NCI-H526 treated with DMSO at 0.1 percent for 48 hours (cell line): ENCODE measurements at places on chromosomes 7 and 10.

GRCh38 chr10:95650232-95650631 lies 6.3 kb downstream of the ALDH18A1 start:
- DNase-seq: no peak

DNA sequence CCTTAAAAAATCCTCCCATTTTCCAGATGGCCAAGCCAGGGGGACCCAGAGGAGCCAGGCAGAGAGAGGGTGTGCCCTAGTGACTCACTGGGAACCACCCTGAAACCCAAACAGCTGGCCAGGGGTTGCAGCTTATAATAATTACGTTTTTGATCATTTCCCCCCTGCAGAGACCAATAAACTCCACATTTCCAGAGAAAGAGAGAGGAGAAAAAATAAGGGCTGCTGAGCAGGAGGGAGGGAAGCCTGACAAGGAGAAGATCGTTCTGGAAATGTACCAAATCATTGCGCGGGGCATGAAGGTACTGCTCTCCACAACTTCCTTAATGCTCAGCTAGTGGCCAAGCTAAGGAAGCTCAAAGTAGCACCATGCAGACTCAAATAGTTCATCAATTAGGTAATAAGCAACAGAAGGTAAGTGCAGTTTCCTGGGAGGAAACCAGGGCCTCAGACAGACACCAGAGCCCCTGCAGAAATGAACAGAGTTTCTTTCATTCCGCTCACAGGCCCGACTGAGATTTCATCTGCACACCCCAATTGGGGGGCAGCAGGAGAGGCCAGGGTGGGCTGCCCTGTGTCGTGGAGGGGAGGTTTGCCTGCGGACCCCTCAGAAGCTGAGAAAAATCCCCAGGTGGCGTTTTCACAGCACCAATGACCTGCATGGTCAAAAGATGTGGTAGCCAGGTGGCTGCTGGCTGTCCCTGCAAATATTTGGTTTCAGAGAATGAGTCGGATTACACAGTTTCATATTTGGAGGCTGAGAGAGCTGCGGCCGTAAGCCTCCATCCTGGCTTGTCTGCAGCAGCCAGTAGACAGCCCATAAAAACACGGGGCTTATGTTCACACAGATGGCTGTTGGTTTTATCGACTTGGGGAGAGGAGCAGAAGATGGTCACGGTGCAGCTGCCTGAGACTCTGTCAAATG lies 153.2 kb upstream of the LYZL2 start:
- no peak for DNase-seq

GRCh38 chr7:85030893-85031292 lies 156.0 kb downstream of the SEMA3D start:
- DNase-seq: peak; percentile 37

DNA sequence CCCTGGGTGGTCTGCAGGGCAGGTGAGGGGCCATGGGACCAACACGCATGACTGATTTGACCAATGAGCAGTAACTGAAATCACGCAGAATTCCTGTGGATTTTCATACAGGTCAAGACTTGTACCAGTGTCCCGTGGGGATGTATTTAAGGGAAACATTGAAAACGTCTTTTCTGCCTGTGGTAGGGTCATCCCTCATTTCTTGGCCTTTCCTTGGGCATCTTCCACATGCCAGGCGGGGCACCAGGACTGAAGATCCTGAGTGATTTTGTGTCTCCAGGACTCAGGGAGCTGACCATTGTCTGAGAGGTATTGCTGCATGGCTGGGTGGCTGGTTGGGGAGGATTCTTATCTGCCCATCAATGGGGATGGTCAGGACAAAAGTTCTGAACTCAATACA lies 289.0 kb downstream of the GLRX3 start:
- no peak for DNase-seq

GRCh38 chr7:95817866-95818640 lies 45.7 kb downstream of the DYNC1I1 start:
- DNase-seq: no peak

GRCh38 chr10:33566001-33566400 lies 231.5 kb upstream of the NRP1 start:
- no peak for DNase-seq

DNA sequence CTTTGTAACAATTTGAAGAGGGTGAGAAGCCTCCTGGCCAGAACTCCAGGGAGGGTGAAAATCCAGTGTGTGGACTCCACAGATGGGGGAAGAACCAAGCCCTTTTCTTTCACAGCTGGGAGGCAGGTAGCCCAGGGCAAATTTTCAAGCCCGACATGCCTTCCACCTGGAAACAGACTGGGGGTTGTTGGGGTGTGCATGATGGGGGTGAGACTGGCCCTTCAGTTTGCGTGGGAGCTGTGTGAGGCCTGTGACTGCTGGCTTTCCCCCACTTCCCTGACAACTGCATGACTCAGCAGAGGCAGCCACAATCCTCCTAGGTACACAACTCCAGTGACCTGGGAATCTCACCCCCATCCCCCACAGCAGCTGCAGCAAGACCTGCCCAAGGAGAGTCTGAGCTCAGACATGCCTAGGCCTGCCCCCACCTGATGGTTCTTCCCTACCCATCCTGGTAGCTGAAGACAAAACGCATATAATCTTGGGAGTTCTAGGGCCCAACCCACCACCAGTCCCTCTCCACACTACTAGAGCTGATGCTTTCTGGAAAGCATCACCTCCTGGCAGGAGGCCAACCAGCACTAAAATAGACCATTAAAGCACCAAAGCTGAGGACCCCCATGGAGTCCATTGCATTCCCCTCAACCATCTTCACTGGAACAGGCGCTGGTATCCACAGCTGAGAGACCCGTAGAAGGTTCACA lies 445.4 kb downstream of the TFEC start:
- DNase-seq: no peak

DNA sequence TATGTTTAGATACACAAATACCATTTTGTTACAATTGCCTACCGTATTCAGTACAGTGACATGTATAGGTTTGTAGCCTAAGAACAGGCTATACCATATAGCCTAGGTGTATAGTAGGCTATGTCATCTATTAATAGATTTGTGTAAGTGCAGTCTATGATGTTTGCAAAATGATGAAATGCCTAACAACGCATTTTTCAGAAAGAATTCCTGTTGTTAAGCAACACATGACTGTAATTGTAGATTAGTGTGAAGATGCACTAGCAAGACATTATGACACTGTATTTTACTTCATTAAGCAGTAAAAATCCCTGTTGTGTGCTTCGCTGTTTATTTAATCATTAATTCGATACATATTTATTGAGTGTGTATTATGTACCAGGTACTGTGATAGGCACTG lies 446.0 kb downstream of the SUGCT start:
- no peak for DNase-seq

DNA sequence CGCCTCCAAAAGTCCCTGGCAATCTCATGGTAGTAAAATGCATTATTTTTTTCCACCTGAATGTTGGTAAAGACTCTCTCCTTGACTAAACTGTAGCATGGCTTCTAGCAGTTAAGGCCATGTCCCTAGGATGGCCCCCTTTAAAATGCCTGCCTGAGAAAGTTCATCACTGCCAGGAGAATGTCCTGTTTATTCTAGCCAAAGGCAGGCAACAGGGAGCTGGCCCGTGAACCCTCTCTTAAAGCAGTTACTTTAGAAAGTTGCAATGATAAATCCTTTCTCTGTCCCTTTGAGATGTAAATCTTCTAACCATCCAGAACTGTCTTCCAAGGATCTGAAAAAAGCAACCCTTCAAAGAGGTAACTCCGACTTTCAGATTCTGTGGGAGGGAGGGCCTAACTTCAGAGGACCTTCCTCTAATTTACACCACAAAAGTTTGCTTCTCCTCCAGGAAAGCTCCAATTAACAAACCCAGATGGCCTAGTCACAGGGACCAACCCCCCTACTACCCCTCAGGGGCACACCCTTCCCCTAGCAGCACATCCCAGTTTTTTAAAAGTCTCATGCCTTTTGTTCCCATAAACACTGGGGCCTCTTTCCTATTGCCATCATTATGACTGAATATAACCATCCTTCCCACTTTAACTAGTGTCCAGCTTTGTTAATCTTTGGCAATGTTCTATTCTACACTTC lies 5.5 kb downstream of the DNTT start:
- no peak for DNase-seq

DNA sequence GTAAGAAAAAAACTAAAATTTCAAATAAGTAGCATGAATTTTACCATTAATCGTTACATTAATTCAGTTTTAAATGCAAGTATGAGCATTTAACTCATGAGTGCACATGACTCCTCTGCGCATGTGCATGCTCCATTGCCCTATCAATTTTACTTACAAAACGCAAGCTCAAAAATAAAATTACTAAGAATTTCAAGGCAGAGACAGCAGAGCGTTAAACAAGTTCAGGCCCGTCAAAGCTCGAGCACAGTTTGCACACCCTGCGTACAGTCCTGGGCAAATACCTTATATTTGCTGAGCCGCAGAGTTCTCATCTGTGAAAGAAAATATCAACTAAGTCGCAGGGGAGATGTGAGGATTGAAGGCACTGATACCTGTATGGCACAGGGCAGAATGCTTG lies 373.6 kb downstream of the BBS9 start:
- no peak for DNase-seq

DNA sequence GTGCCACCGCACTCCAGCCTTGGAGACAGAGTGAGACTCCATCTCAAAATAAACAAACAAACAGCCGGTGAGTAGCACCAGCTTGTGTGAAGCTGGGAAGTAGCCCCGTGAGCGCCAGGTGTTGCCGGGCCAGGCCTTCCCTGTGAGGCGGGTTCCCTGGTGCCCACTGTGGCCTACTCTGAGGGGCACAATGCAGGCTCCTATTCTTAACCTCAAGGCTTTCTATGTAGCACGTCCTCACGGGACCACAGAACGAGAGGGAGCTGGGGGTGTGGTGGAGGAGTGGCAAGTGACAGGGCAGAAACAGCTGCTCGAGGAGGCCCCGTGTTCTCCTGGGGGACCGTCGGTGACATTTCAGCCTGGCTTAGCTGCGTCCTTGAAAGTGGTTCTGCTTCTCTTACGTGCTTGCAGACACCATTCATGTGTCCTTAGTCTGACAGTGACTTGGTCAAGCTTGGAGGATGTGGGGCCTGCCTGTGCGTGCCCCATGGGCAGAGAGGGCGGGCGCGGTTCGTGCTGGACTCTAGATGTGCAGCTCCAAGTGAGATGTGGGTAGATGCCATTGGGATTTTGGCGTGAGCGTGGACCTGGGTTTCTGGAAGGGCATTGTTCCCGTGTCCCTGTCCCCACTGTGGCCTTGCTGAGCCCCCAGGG lies 116.6 kb downstream of the NKX6-2 start:
- DNase-seq: no peak

DNA sequence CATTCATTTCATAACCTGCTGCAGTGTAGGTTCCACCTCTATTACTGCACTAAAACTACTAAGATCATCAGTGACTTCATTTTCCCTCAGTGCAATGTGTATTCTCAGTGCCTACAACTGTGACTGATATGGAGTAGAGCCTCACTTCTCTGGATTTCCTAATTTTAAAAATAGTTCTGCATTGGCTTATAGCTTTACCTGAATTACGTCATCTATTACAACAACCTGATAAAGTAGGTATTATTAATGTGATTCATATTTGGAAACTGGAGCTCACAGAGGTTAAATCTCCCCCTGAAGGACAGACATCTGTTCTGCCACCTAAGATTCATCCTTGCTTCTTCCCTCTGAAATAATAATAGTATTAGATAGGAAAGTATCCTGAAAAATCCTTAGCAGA lies 70.9 kb upstream of the NOBOX start:
- DNase-seq: no peak
